ENCODE measurements at places on chromosomes 3 and 15. TPM values are rescaled to one million over a fixed set of nuclear protein-coding genes. Genes with fewer than 3 reads are reported as not detected.

DNA sequence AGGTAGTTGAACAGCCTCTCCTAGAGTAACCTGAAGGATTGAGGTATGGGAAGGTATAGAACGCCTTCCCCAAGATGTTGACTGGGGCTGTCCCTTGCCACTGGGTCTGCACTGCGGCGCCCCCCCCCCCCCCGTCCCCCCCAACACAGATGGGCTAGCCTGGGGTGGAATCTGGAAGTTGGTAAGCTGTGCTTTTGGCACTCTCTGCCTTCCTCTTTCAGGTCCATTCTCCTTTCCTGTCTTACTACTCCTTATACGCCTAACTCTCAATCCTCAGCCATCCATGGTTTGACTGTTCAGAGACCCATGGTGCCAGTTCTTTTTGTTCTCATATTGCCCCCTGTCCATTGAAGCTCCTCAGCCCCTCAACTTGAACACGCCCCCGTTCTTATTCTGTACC lies 42.8 kb downstream of the MAP2K1 start:
- no peak for DNase-seq

WDR49 gene
- 0.20 TPM for total RNA-seq

DNA sequence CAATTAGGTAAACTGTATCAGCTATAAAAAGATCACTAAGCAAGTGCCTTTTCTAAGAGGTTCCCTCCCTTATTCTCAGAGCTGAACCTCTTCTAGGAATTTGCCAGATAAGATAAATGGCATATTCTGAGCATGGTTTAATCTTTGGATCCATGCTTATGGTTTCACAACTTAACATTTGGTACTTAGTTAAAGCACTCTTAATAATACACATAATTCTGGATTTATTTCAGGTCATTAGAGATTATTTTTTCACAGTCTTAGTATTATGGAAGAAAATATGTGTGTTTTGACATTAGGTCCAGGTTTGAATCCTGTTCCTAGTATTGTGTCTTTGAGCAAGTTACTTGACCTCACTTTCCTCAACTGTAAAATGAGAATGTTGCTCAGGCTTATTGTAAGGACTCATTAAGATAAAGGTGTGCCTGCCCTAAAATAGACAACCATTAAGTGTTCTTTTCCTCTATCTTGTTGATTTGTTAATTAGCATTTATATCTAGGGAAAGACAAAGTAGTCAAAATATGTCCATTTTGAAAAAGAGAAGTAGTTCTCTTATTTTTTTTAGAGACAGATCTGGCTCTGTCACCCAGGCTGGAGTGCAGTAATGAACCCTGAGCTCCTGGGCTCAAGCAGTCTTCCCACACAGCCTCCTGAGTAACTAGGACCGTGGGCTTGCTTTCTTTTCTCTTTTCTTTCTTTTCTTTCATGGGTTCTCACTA lies 43.4 kb downstream of the TSC22D2 start:
- DNase-seq, result no peak

DNA sequence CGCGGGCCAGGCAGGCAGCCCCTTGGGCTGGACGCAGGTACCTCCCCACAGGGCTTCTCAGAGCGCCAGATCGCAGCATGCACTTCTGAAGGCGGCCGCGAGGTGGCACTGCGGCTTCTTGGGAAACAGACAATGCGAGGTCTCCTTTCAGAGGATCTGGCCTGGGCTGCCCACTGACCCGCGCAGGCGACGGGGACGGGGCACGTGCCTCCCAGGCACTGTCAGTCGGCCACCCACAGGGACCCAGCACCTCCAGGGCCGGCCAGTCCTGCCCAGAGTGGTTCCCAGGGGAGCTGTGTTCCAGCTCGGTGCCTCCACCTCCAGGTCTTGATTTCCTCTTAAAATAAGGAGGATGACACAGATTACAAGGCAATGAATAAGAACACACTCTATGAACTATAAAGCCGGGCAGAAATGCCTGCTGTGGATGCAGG lies 24.4 kb upstream of the TXNRD3 start:
- DNase-seq, result peak; percentile 20

Measured in pulmonary artery endothelial cell (primary cell).